ENCODE measurements at places on chromosomes 5 and 9.
A peak's percentile ranks its signal among the peaks of the same experiment; 100 is the strongest.

DNA sequence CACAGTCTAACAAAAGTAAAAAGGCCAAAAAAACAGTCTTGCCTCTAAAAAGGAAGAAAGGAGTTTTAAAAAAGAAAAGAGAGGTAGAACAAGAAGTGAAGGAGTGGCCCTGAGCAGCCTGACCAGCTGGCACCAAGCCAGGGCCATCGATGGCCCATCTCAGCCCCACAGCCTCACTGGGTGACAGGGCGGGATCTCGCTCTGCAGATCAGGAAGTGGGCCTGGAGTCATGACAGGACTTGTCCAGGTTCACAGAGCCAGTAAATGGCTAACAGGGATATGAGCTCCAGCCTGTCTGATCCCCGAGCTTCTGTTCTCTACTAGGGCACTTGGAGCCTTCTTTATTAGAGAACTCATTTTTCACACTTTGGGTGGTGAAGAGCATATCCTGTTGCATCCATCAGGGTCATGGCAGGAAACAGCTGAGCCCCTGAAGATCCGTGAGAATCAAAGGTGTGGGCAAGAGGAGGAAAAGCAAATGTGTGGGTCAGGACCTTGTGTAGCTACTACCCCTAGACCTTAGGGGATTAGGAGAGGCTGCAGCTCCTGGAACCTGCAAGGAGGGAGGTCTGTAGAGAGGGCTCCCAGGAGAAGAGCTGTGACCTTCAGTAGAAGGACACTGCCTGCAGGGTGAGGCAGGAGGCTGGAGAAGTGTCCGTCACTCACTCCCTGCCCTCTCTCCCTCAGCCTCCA lies 299.0 kb upstream of the MSX2 start:
- DNase-seq, result no peak

DNA sequence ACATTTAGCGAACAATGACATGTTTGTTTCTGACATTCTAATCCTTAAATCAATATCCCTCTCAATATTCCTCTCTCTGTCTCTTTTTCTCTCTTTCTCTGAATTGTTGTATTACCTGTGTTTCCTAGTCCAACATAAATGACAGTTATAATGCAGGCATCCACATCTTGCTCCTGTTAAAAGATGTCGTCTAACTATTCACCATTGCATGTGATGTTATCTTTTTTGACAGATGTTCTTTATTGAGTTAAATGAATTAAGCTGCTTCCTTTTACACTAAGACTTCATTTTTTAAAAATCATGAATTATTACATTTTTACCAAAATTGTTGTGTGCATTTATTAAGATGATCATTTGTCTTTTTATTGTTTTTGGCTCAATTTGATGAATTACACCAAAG lies 527.5 kb downstream of the PRR16 start:
- no peak for DNase-seq

DNA sequence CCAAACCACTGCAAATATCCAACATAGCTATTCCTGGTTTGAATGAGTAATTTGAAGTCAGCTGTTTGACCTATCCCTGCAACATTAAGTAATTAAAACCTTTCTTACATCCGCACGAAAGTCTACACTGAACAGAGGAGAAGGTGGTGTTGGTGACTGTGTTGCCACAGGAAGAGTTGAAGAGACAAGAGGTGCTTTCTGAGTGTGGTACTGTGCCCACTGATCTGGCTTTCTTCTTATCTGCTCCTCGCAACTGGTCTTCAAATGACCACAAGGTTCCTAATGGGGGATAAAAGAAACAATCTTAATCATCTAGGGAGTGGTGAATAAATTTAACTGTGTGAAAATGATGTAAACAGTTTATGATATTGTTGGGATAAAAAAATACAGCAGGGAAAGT lies 29.4 kb upstream of the PDCL start:
- DNase-seq, result no peak

GRCh38 chr9:105967248-105967647 lies 272.9 kb downstream of the TMEM38B start:
- DNase-seq, result no peak

GRCh38 chr9:111058166-111058565 lies 19.9 kb upstream of the LPAR1 start:
- DNase-seq, result no peak

DNA sequence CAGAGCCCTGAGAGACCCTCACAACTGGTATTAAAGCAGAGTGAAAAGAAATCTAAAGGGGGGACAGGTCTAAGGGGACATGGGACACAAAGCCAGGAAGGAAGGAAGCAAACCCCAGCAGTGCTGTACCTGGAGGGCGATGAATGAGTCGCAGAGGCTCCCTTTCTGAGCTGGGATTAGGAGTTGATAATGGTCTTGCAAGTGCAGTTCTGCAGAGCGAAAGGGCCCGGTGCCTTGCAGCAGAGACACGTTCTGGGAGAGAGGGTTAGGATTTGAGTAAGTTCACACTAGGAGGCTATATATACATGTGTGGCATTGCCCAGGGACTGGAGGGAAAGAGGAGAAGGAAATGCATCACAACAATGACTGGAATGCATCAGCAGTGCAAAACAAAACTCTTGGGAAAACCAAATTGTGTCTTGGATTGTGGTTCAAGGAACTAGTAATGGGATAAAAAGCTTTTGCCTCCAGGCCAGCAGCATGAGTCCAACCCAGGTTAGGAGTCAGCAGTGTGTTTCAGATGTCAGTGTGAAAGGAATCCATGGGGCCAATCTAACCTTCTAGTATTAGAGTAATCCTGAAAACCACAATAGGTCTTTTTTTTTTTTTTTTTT lies 38.8 kb upstream of the LIFR start:
- DNase-seq, result no peak

GRCh38 chr9:96607971-96608370 lies 11.7 kb downstream of the CDC14B start:
- no peak for DNase-seq

DNA sequence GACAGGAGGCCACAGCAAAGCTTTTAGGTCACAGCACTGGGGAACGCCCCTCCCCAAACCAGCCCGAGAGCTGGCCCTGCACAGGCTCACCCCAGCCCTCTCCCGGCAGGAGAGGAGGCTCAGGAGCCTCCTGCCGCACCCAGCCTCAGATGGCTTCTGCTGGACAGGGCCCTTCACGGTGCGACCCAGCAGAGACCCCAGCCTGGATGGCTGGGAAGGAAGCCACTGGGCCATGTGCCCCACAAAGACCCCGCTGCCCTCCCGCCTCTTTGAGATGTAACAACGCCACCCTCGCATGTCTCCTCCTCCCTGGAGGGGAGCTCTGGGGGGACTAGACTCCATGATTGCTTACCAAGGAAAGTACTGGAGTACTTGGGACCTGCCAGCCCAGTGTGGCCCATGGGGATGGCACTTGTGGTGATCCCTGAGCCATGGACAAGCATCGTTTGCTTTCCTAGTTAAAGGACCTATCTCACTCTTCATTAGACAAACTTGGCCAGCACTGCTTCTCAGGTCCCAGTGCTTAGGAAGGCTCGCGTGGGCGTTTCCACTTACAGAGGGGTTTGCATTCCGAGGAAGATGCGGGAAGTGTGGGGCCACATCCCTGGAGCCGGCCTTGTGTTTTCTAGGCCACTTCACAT lies 9.0 kb downstream of the MYMK start:
- DNase-seq, result no peak

- DNase-seq, result no peak
These were observed 25.7 kb downstream of the SH3GL2 start for GRCh38 chr9:17604556-17604955.

DNA sequence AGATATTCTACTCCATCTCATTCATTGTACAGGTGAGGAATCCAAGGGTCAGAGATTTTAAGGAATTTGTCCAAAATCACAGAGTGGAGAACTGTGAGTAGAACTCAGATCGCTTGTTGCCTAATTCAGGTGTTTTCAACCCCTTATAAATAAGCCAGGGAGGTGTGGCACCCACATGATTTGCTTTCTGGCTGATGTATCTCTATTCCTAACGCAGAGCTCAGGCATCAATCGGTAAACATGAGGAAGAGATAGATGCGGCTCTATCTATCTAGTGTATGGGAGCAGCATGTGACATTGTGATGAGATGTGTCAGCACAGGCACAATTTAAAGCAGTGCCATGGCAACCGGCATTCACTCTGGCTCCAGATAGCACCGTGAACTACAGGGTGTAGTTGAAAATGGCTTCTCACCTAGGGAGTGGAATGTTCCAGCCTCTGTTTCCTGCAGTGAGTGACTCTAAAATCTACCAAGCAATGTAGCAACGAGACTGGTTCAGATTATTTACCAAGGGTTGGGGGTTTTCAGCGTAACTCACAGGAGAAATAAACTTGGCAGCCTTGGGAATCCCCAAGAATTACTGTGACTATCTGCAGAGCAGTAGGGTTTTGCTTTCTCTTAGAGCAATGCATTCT lies 53.4 kb upstream of the SUB1 start:
- DNase-seq, result no peak

GRCh38 chr5:39648848-39649227 lies 224.1 kb upstream of the DAB2 start:
- no peak for DNase-seq

- no peak for DNase-seq
These were observed 130.0 kb downstream of the ENC1 start for GRCh38 chr5:74510476-74511075.

GRCh38 chr9:99167119-99167518 lies 54.6 kb downstream of the ALG2 start:
- DNase-seq, result no peak

GRCh38 chr5:136396886-136397285 lies 31.5 kb upstream of the TRPC7 start:
- DNase-seq, result no peak

DNA sequence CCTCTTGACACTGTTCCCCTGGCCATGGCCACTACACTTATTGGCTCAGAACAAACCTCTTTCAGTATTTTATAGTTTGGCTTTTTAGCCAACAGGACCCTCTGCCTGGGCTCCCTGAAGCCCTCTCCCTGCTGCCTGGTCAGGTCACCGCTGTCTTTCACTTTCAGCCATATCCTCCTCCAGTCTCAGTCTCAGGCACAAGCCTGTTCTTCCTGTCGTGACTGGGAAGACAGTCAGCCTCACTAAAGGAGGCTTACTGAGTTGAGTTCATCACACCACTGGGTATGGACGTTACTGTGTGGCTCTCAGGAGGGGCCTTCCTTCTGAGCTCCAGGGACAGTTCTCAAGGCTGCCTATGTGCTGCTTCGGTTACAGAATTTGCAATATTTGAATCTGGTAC lies 2.0 kb downstream of the QSOX2 start:
- no peak for DNase-seq

DNA sequence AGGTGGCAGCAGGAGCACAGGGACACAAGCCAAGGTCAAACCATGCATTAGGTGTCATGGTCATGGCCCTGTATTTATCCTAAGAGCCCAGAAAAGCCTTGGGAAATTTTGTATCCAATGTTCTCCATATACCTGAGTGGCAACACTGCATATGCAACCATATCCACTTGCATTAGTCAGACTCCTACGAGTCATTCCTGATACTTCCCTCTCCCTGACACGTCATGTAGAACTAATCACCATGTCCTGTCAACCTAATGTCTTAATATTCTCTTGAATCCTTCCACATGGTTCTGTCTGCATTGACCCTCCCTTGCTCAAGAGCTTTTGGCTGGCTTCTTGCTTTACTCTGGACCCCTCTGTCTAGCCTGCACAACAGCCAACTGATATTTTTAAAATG lies 9.4 kb downstream of the SCGB3A2 start:
- no peak for DNase-seq

- no peak for DNase-seq
These were observed 153.0 kb upstream of the TUT7 start for GRCh38 chr9:86507212-86507630.

GRCh38 chr5:178281331-178281730 lies 48.7 kb upstream of the PHYKPL start:
- DNase-seq, result no peak

DNA sequence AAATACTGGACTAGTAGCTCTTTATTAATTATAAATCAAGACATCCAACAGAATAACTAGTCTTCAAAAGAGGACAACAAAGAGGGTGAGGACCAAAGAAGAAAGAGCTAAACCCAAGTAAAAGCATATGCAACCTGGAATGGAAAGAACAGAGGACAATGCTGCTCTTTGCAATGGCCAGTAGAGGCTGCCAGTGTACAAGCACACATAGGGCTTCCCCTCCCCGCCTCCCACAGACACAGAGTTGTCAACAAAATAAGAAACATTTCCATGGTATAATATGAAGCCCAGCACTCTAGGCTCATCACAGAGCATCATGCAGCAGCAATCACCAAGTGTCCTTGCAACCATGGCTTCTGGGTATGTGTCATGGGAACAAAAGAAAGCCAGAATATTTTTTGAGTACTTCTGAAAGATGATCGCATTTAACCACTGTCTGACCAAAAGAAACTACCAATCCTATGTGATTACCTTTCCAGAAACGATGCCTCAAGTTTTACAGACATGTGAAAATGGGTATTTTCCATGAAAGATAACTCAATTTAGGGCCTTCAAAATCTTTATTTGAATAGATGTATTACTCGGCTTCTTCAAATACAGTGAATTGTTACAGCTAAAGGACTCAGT lies 58.1 kb downstream of the RFX3 start:
- DNase-seq, result peak; percentile 86

GRCh38 chr9:137813651-137814415 lies 63.7 kb upstream of the CACNA1B start:
- no peak for DNase-seq

- DNase-seq, result no peak
These were observed 8.1 kb downstream of the PRELID2 start for GRCh38 chr5:145826895-145827674.

DNA sequence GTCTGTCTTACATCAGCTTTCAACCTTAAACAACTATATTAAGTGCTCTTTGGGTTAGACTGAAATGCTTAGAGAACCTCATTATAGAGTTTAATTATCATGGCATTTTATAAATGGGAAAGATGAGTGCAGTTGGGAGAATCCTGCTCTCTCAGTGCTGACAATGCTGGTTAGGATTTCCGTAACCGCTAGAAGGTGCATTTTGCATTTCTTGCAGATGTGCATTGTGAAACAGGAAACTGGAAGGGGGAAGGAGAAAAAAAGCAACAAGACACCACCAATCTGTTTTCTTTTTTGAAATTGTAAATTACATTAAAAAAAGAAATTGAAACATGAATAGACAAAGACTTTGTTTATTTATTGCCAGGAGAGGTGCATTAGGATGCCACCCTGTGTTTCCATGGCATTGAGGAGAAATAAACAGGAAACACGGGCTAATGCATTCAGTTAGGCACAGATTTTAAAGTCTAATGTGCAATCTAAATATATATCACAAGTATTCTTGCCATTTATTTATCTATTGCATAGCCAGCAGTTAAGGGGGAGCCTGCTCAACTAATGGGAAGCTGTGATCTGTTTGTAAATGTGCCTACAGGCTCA lies 478.9 kb downstream of the PSAT1 start:
- DNase-seq, result no peak

- no peak for DNase-seq
These were observed 10.4 kb downstream of the ZNF618 start for GRCh38 chr9:113886466-113886865.

All from HAP-1 (cell line).